ENCODE measurements at places on chromosomes 11 and 22.

- DNase-seq, result no peak
These were observed 485.1 kb downstream of the CNTN5 start for GRCh38 chr11:99505831-99506230.

DNA sequence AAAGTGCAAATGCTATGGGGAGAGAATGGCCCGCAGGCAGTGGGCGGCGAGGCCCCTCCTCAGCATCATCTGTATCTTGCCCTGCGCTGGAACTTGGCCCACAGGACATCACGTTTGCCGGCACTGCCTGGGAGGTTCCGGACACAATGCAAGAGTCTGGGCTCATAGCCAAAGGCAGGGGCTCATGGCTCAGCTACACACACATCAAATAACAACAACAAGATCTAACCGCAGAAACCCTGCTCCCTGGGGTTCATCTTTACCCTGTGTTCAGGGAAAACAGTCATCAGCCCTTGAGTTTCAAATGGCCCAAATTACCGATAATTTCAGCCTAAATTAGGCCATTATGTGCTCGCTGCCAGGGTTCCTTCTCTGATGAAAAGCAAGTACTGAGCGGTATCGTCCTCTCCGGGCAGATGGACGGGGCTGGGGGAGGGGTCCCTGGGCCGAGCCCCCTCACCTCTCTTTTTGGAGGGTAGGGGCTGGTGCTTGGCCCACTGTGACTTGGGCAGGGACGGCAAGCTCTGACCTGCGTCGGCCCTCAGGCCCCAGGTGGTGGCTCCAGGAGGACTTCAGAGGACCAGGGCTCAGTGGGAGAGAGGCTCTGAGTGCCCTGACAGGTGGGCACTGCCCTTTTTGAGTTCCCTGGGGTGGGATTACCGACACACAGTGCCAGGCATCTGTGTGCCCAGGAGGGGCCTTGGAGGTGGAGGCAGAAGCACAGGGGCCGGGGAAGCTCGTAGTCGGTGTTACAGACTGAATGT, 25.0 kb upstream of the GAL start:
- DNase-seq, result no peak

GRCh38 chr11:104926771-104927611, 28.7 kb upstream of the CASP12 start:
- DNase-seq, result no peak

DNA sequence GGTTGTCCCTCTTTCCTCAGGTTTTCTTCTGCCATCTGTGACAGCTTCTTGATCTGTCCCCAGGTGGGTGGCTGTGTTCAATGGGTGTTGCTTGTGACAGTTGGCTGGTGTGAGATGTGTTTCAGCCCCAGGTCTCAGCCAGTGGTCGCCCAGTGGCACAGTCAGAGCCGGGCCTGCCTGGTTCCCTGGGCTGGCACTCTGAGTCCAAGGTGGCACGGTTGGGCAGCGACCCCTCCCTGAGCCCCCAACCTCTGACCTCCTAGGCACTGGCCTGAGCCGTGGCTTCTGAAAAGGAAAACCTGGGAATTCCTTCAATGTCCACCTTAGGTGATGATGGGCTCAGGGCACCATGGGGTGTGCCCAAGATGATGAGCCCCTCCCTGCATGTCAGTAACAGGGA, 14.0 kb upstream of the PRODH start:
- DNase-seq, result no peak

GRCh38 chr11:96037405-96037949, 113.6 kb upstream of the MTMR2 start:
- DNase-seq, result no peak

- DNase-seq, result no peak
These were observed 269.7 kb downstream of the FAM76B start for GRCh38 chr11:95519912-95520311.

DNA sequence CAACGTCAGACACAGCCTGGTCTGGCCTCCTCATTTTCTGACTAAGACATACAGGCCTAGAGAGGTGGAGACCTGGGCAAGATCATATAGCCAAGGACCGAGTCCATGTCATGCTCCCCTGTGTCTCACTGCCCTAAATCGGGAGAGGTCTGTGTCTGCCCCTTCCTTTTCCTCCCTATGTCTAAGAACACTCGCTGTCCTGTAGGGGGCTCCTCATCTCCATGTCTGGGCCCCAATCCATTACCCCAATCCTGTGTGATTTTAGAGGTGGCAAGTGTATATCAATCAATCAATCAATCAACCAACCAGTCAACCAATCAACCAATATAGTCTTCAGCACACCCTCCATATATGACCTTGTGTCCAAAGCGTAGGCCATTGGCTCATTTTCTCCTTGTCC, 125.7 kb downstream of the KIRREL3 start:
- no peak for DNase-seq

GRCh38 chr22:42645938-42646568, 3.1 kb downstream of the CYB5R3 start:
- DNase-seq, result no peak

- DNase-seq, result no peak
These were observed 28.1 kb upstream of the PHF21A start for GRCh38 chr11:46149342-46149741.

DNA sequence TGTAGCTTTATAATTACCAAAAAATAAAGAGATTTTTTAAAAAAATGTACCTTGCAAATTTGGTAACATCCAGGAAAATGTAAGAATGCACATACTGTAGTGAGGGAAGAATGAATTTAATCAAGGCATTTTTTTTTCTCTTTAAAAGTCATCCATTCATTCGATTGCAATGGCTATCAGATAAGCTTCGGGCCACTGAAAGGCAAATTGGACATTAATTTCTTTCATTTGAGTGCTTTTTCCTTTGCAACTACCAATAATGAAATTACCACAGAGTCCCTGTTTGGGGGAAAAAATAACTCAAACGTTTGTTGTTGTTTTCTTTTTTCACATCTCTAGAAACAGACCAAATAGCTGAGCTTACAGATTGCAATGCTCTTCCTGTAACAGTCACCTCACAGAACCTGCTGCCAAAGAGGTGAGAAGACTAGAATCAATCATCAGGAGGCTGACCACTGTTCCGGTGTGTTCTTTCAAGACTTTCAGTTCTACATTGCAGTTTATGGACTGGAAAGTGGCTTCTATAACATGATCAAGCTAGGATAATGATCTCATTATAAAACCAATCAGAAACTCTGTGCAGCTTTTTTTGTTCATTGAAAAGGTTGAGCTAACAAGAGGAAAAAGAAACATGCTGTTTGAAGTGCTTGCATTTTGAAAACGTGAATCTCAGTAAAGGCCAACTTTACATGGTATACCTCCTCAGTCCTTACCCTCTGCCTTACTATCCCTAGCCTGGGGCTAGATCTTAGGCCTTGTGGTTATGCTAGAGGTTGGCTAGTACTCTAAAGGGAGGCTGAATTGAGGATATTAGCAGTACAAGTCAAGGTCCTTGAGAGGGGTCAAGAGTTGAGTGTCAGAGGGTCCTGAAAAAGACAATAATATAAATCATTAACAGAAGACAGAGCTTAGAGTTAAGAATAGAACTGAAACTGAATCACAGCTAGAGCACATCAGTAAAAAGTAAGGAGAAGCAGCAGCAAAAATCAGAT, 1276.1 kb downstream of the LRRC4C start:
- no peak for DNase-seq

- no peak for DNase-seq
These were observed 982.7 kb downstream of the OPCML start for GRCh38 chr11:132549561-132549960.

DNA sequence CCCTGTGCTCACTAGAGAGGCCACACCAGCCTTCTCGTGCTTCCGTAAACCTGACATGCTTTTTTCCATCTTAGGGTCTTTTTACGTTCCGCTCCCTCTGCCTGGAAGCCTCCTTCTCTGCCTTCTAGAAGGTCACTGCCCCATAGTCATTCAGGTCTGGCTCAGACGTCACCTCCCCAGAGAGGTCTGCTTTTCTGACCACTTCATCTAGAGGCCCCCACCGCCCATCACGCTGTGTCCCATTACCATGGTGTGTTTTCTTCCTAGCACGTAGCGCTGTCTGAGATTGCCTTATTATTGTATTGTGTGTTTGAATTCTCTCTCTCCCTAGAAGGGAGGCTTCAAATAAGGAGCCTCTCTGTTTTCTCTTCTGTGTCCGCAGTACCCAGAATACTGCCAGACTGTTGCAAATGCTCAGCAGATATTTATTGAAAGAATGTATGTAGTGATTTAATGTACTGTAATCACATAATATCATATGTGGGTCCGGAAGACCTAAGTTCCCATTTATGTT, 10.0 kb downstream of the TAB1 start:
- no peak for DNase-seq

GRCh38 chr22:36929621-36930020, 16.2 kb downstream of the CSF2RB start:
- no peak for DNase-seq

DNA sequence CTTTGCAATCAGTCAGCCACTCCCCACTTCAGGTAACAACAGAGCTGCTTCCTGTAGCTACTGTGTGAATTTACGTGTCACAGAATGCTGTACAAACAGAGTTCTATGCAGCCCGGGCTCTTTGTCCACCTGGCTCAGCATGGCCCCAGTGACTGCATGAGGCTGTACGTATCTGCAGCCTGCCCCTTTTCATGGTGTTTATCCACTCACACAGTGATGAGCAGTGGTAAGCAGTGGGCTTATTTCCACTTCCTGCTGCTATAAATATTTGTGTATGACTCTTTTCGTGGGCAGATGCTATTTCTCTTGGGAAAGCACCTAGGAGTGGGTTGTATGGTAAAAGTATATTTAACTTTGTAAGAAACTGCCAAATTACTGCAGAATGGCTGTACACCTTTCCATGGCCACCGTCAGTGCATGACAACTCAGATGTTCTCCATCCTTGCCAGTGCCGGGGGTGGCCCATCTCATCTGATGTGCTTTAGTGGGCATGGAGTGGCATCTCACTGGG, 43.3 kb downstream of the MYEOV start:
- no peak for DNase-seq
